Omental fat pad (tissue), 4 donors: ENCODE measurements at places on chromosomes 7 and 10.
A peak's percentile ranks its signal among the peaks of the same experiment; 100 is the strongest.

DNA sequence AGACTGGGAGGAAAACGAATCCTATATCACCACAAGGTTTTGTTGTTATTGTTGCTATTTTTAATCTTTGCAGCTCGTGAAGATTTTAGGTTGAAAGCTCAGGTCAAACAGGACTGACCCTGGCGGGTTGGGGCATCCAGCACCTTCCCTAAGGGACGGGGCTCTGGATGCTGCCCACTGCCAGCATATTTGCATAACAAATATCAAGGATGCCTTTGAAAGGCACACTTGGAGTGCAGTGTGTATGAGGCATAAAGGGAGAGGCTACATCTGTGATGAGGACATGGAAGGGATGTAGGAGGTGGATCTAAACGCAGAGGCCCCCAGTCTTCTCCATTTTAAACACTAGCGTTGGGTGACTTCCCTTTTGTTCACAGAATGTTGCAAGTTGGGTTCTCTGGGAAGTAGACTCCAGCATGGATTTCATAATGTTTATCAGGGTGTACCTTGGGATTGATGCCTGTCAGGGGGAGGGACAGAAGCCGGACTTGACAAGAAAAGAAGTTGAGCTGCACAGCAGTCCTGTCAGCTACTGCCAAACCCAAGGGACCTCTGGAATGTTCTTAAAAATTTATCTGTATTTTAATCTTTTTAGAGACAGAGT lies 181.1 kb upstream of the IMMP2L start:
- no peak for DNase-seq

DNA sequence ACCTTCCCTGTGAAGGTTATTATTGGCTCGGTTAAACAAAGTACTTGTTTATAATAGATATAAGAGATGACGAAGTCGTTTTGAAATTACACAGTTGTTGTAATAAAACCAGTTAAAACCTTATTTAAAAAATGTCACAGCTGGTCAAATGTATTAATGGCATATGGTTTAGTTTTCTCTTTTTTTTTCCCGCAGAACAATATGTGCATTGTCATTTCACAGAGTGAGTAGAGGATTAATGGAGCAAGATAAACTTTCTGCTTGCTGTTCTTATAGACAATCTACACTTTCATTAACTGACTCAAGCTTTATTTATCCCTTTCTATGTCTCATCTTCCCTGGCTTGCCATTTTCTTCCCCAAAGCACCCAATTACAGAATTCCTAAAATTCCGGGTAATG lies 404.3 kb upstream of the NPVF start:
- DNase-seq: no peak

DNA sequence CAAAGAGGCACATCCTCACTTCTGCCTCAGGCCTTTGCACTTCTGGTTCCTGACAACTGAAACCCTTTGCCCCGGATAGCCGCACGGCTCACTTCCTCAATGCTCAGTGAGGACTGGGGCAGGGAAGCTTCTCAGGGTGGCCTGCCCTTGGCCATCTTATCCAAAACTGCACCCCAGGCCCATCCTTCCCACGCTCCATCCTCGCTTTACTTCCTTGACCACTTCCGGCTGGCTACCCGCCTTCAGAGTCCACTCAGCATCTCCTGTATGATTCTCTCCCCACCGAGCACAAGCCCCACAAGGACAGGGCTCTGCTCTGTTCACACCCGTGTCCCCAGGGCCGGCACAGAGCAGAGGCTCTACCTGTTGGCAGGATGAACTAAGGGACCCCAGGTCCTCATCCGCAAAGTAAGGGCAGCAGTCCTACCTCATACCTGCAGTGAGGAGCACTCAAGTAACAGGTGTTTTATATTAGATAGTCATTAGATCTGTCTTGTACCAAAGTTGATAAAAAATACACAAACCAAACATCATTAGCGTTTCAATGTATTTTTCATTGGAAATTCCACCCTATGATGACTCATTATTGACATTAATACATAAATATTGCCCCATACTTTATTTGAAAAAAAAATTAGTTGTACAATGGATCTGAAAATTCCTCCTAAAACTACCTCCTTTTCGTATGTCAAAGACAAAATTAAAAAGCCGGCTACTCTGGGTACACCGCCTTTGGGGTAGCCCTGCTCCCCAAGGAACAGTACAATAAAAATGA lies 35.0 kb downstream of the GNA12 start:
- DNase-seq: no peak

DNA sequence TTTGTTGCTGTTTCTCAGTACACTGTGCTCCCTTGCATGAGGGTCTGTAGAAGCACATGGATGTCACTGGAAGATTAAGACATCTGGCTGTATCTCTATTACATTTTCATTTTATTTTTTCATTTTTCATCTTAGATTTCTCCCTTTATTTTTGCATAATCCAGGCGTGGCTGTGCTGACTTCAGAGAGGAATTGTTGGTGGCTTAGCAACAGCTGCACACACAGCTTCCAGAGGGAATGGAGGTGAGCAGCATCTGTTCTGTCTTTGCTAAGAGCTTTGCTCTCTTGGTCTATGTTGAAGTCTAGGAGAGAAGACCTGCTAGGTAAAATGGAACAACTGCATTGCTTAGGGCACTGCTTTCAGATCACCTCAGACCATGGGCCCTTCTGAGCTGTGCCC lies 254.4 kb upstream of the SP4 start:
- DNase-seq: no peak

DNA sequence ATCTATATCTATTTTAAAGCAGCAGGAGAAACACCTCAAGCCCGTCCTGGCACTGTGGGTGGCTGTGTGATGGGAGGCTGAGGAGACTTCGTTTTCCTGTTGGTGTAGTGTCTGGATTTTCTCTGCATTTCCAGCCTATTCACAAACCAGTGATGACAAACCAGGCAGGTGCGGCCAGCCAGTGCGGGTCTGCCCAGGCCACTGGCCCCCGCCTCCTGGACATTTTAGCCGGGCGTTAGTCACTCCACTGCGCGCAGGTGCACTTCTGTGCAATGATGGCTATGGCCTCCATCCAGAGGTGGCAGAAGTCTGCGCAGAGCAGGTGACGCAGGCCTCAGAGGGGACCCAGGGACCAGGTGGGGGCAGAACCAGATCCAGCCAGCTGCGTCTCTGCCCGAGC lies 64.9 kb upstream of the PITRM1 start:
- DNase-seq: no peak

GRCh38 chr10:124906551-124907001 lies 35.3 kb upstream of the ZRANB1 start:
- no peak for DNase-seq

DNA sequence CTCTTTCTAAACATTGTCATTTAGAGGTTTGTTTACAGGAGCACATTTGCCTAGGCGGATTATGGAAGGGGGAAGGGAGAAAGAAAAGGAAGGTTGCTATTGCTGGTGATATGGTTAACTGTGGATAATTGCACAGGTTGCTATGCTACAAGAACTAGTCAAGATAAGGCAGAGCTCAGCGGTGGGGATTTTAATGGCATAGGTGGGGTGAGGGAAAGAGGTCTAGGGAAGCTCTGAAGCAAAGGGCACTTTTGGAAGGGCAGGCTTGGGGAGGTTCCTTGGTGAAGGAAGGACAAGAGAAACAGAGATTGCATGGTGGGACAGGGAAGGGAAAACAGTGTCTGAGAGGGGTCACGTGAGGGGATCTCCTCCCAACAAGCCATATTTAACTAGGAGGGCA lies 19.5 kb downstream of the HYAL4 start:
- DNase-seq: no peak

DNA sequence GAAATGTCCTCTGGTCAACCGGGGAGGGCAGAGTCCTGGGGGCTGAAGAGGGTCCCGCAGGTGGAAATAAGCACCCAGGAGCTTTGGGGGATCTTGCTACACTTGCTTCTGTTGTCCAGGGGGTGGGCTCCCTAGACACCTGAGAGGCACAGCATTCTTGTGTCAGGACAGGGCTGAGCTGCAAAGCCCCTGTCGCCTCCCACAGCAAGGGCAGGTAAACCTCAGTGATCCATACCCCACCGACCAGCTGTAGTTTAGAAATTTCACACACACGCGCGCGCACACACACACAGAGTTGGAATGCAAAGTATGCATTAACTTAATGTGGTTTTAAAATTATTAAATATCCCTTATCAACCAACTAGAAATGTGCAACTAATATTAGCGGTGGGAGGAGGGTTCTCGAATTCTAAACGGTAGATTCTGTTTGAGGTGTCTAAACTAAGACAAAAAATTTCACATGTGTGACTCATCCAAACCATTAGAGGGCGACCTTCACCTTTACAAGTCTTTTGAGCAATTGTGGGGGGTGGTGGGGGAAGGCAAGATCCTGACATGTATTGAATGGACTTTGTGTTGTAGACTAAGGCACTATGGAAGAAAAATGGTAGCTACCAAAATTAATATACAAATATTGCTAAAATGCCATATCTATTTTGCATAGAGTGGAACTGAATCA lies 34.3 kb upstream of the PTF1A start:
- no peak for DNase-seq

DNA sequence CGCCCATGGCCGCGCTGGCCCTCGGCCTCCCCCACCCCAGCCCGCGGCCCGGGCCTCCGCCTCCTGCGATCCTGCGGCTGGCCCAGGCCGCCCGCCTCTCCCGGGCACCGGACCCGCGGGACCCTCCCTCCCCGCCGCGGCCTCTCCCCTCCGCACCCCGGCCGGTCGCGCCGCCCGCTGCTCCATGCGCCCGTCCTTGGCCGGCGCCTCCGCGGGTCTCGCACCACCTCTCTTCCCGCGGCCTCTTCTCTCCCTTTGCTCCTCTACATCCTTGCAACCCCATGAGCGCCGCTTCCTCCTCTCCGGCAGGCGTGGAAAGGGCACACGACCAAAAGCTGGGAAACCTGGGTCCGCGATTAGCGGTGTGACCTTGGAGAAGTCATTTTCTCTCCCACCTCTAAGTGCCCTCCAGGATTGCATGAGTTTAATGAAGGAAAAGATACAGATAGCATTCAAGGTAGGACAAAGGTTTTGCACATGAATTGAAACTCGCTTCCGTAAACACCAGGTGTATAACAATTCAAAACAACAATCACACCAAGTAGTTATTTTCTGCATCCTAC lies 448 bp upstream of the SRPK2 start:
- no peak for DNase-seq

DNA sequence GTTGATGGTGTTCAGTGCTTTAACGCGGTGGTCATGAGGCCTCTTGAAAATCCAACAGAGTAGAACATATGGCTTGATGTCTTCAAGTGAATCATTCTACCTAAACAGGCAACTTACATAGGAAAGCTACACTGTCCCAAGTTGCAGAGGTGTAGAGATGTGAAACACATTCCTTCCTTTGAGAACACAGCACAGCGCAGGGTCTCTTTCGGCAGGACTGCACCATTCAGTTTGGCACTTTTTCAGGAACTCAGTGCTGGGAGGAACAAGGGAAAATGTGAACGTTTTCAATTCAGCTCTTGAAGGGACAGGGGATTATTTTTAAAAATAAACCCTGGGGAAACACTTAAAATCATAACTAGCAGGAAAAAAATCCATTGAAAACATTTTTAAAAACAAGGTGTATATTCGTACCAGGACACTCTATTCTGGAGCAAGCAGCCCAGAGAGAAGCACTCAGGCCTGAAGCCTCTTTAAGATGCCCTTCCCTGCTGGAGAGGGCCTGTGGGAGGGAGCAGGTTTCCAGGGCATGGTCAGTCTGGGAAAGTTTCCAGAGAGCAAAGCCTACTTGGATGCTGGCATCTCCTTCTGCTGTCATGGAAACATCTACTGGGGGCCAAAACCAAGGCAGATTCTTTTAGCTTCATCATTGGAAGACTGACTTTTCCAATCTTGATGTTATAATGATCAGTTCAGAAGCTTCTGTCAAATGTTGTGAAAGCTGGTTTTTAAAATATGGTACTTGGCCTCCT lies 60.4 kb upstream of the NPVF start:
- DNase-seq: no peak

DNA sequence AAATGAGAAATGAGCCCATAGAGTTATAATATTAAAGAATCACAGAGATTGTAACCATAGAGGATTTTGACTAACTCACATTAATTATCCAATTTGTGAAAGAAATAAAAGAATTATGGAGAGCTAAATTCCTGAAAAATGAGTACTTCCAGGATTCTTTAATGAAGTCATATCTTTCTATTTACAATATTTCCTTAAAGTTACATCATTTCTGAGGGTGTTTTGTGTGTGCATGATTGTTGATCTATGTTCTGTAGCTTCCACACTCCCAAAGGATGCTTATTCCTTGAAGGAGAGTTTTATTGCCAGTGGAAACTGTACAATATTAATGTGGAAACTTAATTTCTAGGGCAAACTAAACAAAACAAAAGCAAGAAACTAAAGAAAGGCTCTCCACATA lies 299.6 kb downstream of the MDFIC start:
- no peak for DNase-seq

GRCh38 chr7:116799916-116800315 lies 62.5 kb upstream of the CAPZA2 start:
- no peak for DNase-seq

GRCh38 chr10:33556620-33557019 lies 222.2 kb upstream of the NRP1 start:
- DNase-seq: no peak

DNA sequence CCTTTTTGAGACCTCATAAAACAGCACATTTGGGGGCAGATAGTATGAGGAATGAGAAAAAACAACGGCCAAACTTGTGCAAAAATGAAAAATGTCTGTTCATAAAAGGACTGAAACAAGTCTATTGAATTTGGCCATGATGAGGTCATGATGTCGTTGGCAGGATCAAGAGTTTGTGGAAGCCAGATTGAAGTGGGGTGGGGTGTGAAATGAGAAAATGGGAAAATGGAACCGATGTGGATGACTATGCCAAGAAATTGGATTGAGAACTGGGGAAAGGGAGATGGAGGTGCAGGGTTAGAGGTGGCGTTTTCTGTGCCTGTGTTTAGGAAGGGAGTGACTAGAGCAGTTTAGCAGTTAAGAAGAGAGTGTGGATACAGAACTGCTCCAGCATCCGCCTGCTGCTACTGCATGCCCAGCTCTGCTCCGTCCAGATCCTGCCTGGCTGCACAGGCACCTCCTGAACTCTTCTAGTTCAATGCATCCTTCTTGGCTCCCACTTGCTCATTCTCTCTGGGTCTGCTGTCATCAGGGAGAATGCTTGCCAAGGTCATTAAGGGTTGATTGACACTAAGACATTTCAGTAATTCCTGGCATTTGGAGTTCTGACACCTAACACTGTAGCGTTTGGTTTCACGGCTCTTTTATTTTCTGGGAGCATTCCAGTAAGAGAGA lies 111.9 kb downstream of the GALNT17 start:
- DNase-seq: no peak

- no peak for DNase-seq
These were observed 23.0 kb upstream of the STK17A start for GRCh38 chr7:43559946-43560335.

GRCh38 chr7:42236976-42237810 lies at the start of gene GLI3:
GLI3 (minus strand) TSS chr7:42237209; CDS start chr7:42223253, 13,956 bp downstream.
- peak; percentile 38 for DNase-seq

GRCh38 chr10:27944005-27944404 lies 54.9 kb downstream of the ODAD2 start:
- DNase-seq: no peak

- DNase-seq: no peak
These were observed 214.5 kb downstream of the NSUN6 start for GRCh38 chr10:18436902-18437301.

- no peak for DNase-seq
These were observed 38.0 kb downstream of the ZCCHC24 start for GRCh38 chr10:79407423-79407796.

- DNase-seq: no peak
These were observed 520 bp downstream of the MOSPD3 start for GRCh38 chr7:100612730-100613390.
